ENCODE measurements at places on chromosomes 12 and 14.
A peak's percentile ranks its signal among the peaks of the same experiment; 100 is the strongest.

DNA sequence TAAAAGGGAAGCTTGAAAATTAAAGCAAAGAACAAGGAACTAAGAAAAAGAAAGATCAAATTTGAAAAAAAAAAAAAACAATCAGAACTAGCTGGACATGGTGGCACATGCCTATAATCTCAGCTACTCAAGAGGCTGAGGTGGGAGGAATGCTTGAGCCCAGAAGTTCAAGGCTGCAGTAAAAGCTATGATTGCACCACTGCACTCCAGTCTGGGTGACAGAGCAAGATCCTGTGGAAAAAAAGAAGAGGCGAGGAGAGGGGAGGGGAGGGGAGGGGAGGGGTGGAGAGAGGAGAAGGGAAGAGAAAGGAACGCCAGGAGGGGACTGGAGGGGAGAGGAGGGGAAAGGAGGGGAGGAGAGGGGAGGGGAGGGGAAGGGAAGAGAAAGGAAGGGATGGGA, 43.0 kb downstream of the EEA1 start:
- DNase-seq, result peak; percentile 14

DNA sequence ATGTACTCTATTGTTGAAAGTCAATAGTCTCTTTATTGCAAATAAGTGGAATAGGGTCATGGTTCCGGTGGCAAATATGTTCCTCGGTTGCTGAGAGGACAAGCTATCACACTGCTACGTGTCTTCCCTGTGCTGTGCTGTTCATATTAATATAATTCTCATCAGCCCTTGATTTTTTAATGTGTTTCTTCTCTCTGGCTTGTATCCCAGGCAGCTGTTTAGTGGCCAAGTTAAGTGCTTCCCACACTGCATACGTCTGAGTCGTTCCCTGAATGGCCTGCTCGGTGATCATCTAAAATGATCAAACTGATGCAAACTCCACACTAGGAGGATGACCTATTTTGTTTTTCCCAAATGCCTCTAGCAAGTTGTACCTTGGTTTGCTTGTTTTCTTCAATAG, 186.4 kb downstream of the ANO6 start:
- DNase-seq, result no peak

- DNase-seq, result peak; percentile 82
These were observed 14.1 kb upstream of the NCOR2 start for GRCh38 chr12:124581307-124582107.

GRCh38 chr12:113933201-113933786, 32.8 kb downstream of the RBM19 start:
- peak; percentile 88 for DNase-seq

DNA sequence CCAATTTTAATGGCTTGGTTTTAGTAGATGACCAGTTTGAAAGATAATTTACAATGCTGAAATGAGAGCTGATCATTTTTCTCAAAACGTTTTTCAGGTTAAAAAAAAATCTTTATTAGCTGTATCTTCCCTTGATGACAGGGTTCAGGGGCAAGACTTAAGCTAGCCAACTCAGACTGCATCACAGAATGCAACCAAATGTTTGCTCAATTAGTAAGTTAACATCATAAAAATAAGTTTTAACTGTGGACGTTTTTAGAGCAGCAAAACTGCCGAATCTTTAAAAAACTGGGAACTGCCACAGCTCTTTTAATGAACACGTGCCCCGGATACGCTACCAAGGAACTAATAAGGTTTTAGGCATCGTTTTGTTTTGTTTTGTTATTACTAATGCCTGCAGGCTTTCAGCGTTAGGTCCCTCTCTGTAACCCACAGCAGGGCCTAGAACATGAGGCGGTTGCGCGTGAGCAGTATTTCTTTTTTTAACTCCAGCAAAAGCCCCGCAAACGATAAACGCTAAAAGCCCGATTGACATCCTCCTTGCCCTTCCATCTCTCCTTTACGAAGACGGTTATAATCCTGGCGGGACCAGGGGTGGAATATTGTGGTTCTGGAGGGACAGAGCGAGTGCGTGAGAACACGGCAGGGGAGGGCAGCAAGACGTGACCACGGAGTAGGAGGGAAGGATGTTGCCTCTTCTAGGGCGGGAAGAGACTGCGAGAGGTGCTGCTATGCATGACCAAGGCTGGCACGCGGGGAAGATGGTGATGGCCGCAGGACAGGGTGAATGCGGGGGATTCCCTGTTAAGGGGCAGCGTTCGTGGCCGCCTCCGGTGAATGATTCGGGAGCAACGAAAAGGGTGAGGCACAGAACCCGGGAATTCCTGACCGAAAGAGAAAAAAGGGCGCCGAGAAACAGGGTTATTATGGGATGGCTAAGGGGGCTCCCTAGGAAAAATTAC, 652 bp downstream of the SUPT16H start:
- DNase-seq, result peak; percentile 52

GRCh38 chr12:51630256-51630880, 39.3 kb downstream of the SCN8A start:
- no peak for DNase-seq

GRCh38 chr14:94646481-94646880, 34.3 kb downstream of the SERPINA3 start:
- DNase-seq, result peak; percentile 72

- DNase-seq, result no peak
These were observed 89.7 kb upstream of the CCDC198 start for GRCh38 chr14:57583396-57583795.

DNA sequence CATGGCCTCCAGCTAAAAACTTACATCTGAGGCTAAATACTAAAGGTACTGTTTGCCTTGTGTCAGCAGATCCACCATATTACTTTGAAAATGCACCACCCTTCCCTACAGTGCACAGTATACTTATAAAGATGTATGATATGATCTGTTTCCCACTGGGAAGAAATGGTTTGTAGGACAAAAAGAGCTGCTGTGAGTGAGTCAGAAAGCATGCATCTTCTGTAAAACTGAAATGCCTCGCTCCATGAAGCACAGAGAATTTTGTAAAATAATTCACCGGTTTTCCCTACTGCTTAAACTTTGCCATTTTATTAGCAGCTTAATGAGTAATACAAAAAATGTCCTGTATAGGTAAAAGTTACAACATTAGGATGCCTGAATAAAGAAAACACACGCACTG, 68.8 kb downstream of the MDGA2 start:
- no peak for DNase-seq

GRCh38 chr14:80135305-80136088, 75.8 kb downstream of the DIO2 start:
- DNase-seq, result no peak

- DNase-seq, result no peak
These were observed 26.4 kb upstream of the BATF start for GRCh38 chr14:75495882-75496281.

GRCh38 chr12:49089821-49090773, 4.5 kb downstream of the DHH start:
- peak; percentile 51 for DNase-seq

DNA sequence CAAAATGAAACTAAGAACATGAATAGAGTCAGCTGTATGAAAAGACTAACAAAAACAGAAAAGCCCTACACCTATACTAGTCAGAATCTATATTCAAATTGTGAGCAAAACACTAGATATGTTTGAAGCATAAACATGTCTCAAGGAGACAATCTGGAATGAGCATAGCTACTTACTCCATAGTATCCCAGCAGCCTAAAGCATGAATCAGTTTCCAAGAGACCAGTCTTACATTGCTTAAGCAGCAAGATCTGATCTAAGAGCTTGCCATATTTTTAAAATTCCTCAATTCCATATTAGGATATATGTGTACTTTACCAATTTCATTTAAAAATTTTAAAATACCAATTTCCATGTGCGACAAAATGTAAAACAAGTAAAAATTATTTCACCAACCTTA, 7.7 kb downstream of the CAPS2 start:
- peak; percentile 51 for DNase-seq

Measured in fibroblast of pulmonary artery (primary cell).